ENCODE measurements at places on chromosomes 12 and 14.

GRCh38 chr12:109738209-109738608 lies 24.6 kb downstream of the FAM222A start:
- DNase-seq = no peak

DNA sequence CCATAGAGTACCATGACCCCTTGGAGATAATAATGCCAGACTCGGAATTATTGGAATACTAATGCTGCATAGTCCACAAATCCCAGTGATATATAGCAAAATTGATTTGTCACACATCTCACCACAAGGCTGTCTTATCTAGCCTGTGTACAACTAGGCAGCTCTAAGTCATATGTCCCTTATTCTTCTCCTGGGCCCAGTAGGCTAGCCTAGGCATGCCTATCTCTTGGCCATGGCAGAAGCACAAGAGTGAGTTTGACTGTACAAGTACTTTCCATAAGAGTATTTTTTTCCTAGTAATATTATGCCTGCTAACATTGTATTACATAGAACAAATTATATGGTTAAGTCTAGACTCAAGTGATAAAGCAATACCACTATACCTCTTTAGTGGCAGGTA lies 1122.1 kb upstream of the SEL1L start:
- DNase-seq = no peak

GRCh38 chr12:113002676-113003075 lies 24.4 kb downstream of the OAS2 start:
- no peak for DNase-seq

DNA sequence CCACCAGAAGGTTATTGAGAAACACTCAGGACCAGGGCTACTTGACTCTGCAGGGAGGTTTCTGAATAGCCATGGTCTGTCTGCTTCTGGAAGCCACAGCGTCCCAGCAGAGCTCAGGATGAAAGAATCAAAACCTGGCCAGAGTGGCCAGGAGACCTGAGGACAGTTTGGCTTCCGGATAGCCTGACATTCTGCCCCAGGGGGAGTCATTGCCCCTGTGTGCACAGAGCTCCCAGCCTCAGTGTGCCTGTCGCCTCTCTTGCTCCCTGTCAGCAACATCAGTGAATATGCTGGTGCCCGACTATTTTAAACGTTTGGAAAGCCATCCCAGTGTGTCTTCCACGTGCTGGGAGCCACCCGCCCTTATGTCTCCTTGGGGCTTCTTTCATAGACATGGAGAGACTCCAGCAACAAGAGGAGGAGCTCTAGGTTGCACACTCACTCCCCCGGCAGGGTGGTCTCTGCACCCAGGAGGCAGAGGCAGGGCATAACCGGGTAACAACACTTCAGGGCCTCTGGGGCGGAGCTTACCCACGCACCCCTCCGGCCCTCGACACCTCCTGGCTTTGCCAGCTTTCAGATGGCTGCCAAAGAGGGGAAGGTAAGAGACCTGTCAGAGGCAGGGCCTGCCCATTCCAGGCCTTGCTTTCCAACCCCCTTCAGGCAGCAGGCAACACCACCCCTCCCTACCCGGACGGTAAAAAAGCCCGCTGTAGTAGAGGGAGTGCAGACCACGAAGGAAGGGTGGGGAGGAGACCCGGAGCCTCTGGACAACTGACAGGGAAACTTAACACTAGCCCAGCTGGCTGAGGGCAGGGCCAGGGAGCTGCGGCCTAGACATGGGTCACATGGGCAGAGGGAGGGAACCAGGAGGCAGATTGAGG lies 19.0 kb upstream of the SLC6A12 start:
- no peak for DNase-seq

GRCh38 chr14:74531006-74531405 lies 37.4 kb downstream of the ISCA2 start:
- no peak for DNase-seq

- no peak for DNase-seq
These were observed 131.6 kb upstream of the BMP4 start for GRCh38 chr14:54088271-54088670.

GRCh38 chr12:93979189-93979588 lies 169.2 kb upstream of the PLXNC1 start:
- DNase-seq = no peak

- no peak for DNase-seq
These were observed 8.2 kb downstream of the TAS2R19 start for GRCh38 chr12:11014234-11014633.

DNA sequence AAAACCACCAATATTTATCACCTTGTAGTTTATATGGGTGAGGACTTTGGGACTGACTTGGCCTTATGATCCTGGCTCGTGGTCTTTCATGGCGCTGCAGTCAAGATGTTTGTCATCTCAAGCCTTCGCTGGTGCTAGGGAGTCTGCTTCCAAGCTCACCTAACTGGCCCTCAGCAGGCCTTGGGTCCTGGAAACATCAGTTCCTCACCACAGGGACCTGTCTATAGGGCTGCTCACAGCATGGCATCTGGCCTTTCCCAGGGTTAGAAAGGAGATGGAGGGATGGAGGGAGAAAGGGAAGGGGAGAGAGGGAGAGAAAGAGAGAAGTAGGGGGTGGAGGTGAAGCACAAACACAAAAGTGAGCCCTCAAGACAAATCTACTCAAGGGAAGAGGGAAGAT lies 31.7 kb downstream of the VCPKMT start:
- DNase-seq = no peak

DNA sequence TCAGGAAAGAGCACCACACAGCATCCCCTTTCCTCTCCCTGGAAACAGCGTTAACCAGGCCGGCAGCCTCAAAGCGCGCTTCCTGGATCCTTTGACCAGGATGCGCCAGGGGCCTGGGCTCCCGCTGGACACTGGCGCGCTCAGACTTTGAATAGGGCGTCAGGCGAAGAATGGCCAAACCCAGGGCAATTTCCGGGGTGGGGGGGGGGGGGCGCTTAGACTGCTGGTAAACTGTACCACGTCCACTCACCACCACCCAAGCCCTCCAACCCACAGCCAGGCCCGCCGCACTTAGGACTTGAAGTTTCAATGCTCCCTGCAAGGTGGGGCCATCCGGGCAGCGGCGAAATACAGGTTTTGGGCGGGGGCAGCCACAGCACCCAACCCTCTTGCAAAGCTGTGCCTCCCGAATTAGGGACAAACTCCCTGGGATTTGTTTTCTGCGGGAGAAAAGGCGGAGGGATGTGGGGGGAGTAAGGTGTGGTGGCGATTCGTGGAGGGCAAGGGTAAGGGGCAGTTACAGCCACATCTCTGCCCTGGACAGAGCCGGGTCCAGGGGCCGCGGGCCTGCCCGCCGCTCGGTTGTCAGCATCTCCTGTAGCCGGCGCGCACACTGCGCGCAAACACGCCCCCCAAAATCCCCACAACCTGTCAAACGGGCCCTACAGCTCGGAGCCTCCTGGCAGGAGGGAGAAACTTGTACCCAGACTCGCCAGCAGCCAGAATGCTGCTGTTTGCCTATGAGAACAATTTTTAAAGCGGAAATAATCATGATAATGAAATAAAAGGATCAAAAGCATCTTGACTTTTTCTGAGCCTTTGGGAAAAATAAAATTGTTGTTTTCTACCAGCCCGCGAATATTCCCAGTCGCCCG lies 958 bp downstream of the RTN1 start:
- peak; percentile 26 for DNase-seq
